ENCODE measurements at places on chromosomes 12 and 14.

GRCh38 chr12:87991483-87991882, 37.7 kb downstream of the C12orf50 start:
- DNase-seq: no peak

- peak; percentile 26 for DNase-seq
These were observed 137.5 kb upstream of the CCND2 start for GRCh38 chr12:4135919-4136605.

DNA sequence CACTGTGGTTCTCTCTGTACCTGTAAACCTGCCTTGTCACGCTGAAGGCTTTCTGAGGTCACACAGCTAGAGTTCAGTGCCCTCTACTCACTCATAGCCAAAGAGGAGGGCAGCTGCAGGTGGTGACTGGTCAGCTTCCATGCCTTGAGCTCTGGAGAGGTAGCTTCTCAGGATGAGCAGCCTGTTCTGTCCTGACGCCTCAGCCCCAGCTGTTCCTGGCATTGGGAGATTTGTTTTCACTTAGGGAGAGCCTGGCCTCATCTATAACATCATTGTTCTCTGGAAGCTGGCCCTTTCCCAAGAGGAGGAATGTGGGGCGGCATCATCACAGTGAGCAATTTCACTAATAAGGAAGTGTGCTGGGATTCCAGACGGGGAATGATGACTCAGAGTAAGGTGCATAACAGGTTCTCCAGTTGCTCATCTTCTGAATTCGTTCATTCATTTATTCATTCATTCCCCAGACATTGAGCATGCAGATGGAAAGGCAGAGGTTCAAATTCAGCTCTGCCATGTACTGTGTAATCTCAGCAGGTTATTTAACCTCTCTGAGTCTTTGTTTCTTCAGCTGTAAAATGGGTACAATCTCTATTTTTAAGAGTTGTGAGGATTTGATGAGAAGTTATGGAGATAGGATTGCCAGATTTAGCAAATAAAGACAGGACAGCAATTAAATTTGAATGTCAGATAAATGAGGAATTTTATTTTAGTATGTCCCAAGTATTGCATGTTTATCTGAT, 255.8 kb upstream of the CRY1 start:
- DNase-seq: no peak

DNA sequence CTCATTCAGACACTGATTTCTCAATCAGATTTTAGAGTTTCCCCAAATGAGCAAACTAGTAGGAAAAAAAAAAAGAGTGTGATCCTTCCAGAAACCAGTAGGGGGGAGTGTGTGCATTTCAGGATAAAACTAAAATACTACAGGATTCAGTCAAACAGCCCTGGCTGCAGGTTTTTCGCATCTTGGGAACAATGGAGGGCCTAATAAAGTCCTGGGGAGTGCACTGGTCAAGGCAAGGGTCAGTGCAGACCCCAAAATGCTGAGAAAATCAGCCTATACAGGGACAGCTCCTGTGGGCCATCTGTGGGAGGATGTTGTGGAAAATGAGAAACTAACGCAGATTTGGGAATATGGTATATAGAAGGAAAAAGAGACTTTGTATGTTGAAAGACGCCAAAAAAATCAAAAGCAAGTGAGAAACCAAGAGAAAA, 22.2 kb upstream of the ABCD4 start:
- no peak for DNase-seq

DNA sequence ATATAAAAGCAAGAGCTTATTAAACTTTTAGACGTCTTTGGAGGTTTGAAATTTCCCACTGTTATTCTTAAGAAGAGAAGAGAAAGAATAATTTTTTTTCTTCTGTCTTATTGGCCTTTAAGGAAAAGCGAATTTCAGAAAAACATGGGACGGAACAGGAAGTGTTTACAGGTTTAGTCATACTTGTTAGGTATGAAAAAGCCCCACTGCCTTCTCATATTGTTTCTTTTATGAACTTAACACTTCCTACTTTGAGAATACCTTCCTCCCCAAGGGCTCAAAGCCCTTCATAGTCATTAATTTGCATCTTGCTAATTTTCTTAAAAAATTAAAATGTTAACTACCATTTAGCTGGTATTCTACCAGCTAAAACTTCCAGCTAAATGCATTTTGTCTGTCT, 82.0 kb downstream of the ETV6 start:
- DNase-seq: no peak

- no peak for DNase-seq
These were observed 50.6 kb downstream of the FOXA1 start for GRCh38 chr14:37544407-37544806.

- DNase-seq: no peak
These were observed 53.5 kb downstream of the PPP1R12A start for GRCh38 chr12:79881351-79881750.

GRCh38 chr12:29773076-29773475, 10.7 kb downstream of the TMTC1 start:
- DNase-seq: no peak

GRCh38 chr12:92337128-92337527, 191.5 kb upstream of the BTG1 start:
- DNase-seq: no peak

DNA sequence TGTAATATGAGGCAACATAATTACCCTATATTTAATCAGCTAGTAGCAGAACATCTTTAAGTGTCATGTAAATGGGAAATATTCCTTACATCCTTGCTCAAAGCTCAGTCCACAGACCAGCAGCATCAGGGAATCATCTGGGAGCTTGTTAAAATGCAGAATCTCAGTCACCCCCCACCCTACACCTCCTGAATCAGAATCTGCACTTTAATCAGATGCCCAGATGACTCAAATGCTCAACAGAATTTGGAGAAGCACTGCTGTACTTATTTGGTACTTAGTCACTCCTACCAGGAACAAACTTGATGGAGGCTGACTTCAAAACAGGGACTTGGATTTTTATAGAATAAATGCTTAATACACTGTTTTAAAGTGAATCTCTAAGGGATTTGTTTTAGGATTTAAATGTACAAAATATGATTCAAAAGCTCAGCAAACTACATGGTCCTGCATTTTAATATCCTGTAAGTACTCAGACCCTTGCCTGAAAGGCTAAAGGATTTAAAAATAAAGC, 96.5 kb downstream of the ARMH4 start:
- DNase-seq: no peak

GRCh38 chr14:74879427-74880182, 2.1 kb upstream of the DLST start:
- DNase-seq: no peak

DNA sequence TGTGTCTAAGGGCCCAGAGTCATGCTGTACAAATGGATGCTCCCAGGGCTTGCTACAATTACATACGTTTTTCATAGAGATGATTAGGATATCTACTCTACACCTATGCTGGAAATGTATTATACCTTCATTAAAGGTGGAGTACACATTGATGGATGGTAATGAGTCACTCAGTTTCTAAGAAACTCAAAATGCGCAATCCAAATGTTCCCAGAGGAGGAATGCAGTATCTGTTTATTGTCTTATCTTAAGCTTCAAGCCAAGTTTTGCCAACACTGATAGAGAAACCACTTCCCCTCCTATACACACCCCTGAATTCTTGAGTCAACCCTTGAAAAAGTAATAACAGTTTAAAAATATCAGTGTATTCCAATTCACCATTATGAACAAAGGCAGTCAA, 266.6 kb upstream of the FAR2 start:
- DNase-seq: no peak

DNA sequence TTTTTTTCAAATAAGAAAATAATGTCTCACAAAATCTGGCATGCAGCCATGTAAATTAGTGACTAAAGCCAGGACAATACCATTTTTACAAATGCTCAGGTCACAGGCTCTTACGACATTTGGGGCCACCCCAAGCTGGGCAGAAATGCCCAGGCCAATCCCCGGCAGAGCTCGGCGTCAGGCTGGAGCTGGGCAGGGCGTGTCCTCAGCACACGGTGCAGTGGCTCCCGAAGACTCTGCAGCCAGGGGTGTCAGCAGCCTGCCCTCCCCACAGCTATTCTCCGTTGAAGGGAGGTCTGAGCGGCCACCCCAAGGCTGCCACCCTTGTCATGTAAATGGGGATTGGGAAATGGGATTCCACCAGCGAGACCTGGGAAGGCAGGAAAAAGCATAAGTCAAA, 158.6 kb downstream of the DICER1 start:
- DNase-seq: no peak

DNA sequence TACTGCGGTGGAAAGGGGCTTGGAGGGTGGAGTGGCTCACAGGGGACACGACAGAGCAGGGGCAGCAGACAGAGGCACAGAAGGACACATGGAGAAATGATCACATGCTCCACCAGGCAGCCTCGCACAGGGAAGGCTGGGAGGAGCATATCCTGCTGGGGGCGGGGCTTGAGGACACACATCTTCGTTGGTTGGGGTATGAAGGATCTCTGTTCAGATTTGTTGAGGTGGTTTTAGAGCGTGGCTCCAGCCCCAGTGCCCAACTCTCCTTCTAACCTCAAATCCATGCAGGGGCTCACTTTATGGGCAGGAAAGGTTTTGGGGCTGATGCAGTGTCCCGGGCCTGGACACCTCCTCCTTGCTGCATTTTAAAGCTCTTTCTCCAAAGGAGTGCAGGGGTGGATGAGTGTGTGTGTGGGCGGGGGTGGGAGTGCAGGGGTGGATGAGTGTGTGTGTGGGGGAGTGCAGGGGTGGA, 733 bp upstream of the P3H3 start:
- DNase-seq: peak; percentile 22

DNA sequence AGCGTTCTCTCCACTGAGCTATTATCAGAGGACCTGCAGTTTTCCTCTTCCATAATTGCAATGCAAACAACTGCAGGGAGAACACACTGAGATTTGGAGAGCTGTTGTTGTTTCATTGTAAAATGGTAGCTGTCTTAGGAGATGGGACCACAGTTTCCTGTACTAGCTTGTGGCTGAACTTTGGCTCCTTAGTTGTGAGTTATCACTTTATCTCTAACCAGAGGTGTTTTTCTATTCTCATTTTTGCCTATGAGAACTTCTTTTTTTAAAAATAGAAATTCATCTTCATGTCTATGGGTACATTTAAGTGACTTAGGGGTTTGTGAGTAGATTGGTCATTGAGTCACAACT, 216.5 kb downstream of the SLC38A4 start:
- DNase-seq: no peak

DNA sequence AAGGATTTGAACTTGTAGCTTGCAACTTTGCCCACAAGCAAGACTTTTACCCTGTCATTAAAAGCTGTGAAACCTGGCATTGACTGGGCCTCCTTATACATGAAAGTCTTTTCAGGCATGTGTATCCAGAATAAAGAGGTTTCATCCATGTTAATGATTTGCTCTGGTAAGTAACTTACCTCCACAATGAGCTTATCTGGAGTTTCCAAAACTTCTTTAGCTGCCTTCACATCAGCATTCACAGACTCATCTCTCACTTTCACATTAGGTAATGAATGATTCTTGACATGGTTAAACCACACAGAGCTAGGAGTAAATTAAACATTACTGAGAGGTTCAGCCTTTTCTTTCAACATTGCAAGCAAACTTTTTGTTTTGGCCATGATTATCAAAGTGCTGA, 234.4 kb upstream of the CLEC14A start:
- DNase-seq: no peak

DNA sequence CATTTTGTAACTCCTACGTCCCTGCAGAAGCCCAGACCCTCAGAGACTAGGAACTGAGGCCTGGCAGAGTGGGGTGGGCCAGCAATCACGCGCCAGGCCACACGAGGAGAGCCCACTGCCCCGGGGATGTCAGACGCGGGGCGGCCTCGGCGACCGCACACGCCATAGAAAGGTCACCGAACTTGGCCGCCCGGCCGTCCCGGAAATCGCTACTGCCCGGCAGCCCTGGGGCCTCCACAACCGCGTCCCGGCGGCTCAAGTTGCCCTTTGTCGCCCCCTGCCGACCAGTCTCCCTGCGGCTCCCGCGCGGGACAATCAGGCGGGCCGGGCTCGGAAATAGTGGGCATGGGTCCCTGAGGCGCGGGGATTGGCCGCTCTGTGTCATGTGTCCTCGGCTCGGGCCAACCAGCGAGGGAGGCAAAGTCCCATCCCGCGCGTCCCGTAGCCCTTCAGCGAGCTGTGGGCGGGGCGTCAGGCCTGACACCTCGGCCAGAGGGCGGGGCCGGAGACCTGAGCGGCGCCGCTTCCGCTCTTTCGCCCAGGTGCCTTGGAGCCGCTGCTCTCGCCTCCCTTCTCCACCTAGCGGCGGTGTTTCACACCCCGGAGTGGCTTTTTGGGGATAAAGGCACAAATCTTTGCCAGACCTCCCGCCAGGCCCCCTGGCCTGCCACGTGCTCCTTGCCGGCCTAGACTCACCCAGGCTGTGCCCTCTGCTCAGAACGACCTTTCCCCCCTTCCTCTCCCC, 33.4 kb upstream of the DEGS2 start:
- peak; percentile 99 for DNase-seq

DNA sequence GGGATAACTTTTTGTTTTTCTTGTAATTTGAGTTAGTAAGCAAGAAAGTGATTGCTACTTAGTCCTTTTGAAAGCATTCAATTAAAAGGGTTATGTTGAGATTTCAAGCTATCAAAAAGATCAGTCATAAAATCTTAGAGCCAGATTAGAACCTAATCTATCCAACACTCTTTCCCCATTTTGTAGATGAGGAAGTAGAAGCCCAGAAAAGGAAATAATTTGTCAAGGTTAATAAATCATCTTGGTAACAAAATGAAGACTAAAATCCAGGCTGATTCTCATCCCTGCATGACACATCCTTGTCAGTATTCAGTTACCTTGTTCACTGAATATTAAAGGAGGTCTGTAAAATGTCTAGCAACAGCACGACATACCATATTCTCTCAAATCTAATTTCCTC, 26.5 kb downstream of the PPP1R13B start:
- no peak for DNase-seq

- DNase-seq: no peak
These were observed 2.4 kb downstream of the CCDC177 start for GRCh38 chr14:69572030-69572840.

DNA sequence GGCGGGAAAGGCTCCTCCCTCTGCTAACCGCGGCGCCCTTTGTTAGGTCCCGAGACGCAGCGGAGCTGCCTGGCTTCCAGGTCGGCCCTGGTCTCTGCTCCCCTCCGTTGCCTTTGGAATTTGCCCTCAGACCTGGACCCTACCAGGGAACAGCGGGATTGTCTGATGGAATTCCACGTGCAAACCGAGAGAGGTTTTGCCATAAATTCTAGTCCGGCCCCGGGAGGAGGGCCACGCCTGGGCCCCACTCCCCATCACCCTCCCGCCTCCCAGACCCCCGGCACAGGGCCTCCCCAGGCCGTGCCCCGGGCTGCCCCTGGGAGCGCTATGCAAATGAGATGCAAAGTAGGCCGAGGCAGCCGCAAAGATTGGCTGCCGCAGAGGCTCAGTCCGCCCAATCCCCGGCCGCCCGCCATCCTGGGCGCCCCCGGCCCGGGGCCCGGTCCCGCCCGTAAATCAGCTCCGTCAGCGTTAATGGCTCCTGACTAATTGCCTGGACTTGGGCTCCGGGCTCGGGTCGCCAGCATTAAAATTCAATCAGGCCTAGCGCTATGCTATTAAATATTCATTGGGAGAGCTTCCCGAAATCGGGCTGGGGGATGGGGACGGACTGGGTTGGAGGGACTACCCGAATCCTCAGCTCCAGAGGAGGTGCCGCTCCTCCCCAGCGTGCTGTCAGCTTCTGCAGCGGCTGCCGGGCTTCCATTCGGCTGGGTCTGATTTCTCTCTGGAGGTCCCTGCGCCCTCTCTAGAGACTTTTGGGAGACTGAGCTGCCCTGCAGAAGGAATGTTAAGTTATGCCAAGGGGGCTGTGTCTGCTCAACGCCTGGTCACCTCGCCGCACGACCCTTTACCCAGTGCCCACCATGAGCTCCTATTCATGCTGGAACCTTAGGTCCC, 15.7 kb upstream of the FIGNL2 start:
- DNase-seq: no peak

- DNase-seq: no peak
These were observed 16.4 kb downstream of the ARID2 start for GRCh38 chr12:45745861-45746277.

- DNase-seq: no peak
These were observed 68.1 kb upstream of the PLEKHG7 start for GRCh38 chr12:92634730-92635129.

Measured in stimulated activated CD4-positive, alpha-beta T cell treated with anti-CD3 and anti-CD28 coated beads, Interleukin-2, amount 100 ng/mL, for 4 hours (primary cell).